ENCODE measurements at places on chromosomes 6 and 20.
A peak's percentile ranks its signal among the peaks of the same experiment; 100 is the strongest.

DNA sequence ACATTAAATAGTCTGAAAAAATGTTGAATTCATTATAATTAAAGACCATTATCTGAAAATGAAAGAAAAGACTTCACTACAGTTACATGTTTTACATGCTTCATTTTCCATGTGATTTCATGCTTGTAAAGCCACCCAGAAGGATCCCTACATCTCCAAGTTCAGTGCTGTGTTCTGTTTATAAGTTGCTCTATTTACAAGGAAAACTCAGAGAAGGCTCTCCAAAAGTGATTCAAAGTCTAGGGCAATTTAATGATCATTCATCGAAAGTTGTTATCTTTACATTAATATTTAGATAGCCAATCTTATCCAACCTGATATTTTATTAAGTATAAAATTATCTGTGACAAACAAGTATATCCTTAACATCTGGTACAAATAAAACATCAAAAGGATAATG, 494.9 kb upstream of the RNF217 start:
- no peak for ATAC-seq

DNA sequence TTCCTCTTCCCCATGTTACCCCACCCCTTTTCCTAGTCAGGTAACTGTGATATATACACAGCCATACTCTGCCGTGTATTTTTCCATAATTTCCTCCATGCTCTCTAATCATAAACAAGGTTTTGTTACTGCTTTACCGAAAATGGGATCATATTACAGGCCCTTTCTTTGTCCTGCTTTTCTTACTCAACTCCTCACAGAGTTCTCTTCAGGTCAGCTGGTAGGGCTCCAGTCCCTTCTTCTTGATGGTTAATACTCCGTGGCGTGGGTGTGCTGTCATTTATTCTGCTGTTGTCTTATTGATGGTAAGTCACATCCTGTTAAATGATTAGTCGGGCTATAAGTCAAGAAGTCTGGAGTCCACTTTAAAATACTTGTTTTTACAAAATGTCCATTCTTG, 24.9 kb upstream of the PI16 start:
- ATAC-seq = peak; percentile 55

DNA sequence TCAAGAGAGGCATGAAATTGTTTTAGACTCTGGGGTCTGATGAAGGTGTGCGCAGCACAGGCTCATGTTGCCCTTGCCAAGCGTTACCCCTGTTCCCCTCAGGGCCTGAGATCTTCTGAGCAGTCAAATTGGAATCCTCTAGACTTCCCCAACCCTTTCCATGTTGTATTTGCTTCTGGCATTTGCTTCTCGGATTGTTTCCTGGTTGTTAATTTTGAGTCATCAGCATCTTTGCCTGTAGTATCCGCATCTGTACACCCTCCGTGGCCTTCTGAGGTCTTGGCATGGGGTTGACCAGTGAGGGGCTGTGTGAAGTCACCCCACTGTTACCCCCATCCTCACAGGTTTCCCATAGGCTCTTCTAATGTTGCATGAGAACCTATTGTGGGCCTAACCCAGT, 40.9 kb downstream of the SLC24A3 start:
- ATAC-seq = no peak

GRCh38 chr6:93784794-93785693, 365.7 kb upstream of the EPHA7 start:
- ATAC-seq = peak; percentile 94

DNA sequence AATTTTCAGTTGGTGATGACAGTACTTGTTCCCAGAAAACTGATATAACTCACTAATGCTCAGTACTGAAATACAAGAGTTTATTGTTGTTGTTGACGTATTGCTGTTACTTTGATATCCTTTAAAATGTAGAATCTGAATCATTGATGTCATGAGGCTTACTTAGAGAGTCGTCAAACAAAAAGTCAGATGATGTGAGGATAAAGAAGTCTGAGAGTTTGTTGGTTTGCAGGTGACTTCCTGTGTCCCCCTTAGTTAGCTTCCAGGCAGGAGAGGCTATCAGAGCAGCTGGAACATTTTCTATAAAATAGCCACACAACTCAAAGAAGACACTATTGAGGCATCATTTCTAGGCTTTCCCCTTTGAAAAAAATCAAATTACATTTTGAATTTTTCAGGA, 97.9 kb downstream of the ADGRG6 start:
- ATAC-seq = no peak

DNA sequence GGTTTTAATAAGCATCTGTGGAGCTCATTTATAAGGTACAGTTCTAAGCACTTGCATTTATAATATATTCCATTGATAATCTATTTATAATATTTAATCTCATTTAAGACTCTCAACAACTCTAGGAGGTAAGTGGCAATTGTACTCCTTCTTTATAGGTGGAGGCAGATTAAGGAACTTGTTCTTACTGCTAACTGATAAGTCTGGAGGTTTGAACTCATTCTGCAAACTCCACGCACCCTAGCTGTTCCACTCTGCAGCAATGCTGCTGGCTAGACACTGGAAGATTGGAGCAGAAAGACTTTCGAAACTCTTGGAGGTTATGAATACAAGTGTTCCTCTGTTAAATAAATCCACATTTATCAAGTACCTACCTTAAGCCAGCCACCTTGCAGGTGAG, 793 bp upstream of the HDAC2 start:
- ATAC-seq = no peak

DNA sequence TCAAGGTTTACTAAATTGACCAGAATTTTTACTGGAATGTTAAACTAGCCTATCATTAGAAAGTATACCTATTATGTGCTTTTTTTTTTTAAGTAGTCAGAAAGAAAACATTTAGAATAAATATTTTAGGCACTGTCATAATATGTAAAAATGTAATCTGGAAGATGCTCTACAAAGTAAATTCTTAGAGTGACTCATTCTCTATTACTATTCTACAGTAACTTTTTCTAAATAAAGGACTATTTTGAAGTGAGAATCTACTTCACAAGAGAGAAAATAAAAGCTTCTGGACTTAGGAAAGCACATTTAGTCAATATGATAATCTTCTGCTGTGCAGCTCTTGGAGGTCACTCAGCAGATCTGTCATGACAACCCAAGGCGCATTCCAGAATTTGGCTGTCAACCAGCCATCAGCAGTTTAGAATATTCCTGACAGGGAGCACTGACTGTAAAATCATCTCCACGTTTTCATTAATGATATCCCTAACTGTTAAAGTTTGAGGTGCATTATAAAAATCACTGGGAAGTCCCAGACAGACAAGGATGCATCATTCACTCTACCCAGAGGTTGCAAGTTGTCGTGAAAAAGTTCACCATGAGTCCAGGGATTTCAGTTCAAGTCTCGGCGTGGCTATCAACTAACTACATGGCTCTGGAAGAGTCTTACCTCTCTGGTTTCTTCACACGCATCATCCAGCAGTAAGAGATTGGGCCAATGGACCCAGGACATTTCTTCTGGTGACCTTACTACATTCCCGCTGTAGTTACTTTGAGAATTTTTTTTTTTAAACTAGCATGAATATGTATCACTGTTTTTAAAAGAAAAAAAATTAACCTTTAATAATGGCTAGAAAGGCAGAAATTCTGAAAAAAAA, 374.9 kb downstream of the GJA1 start:
- peak; percentile 48 for ATAC-seq

DNA sequence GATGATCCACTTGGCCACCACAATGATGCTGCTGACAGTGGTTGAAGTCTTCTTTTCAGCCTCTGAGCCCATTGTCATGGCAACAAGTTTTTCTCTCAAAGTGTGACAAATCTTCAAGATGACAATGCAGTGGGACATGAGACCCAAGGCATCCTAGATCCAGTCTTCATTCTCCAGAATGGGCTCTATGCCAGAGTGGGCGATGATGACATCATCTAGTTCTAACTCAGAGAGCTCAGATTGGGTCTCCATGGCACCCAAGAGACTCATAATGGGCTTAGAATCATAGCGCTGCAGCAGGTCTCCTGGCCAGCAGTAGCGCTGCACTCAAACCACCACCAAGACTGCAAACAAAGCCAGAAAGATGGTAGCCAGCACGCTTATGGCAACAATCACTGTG, 973.6 kb downstream of the EYS start:
- no peak for ATAC-seq

GRCh38 chr6:24858177-24858653, 59.5 kb upstream of the ARMH2 start:
- ATAC-seq = no peak

- peak; percentile 73 for ATAC-seq
Observed at GRCh38 chr6:145963216-145964068, 716 bp downstream of the SHPRH start.

DNA sequence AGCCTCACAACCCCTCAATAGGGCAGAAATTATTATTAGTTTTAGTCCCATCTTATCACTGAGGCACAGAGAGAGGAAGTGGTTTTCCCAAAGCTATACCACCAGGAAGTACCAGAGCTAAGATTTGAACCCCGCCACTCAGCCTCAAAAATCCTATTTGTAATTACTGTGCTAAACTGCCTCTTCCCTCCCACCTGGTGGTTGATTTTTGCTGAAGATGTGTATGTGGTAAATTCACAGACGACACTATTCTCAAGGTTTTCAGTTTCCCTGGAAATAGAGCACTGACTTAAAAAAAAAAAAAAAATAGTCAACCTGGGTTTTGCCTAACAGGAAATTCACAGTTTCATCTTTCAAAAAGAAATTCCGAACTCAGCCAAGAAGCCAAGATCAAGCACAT, 57.9 kb downstream of the TSHZ2 start:
- no peak for ATAC-seq

- ATAC-seq = no peak
Observed at GRCh38 chr6:16160794-16161193, 31.9 kb downstream of the MYLIP start.

DNA sequence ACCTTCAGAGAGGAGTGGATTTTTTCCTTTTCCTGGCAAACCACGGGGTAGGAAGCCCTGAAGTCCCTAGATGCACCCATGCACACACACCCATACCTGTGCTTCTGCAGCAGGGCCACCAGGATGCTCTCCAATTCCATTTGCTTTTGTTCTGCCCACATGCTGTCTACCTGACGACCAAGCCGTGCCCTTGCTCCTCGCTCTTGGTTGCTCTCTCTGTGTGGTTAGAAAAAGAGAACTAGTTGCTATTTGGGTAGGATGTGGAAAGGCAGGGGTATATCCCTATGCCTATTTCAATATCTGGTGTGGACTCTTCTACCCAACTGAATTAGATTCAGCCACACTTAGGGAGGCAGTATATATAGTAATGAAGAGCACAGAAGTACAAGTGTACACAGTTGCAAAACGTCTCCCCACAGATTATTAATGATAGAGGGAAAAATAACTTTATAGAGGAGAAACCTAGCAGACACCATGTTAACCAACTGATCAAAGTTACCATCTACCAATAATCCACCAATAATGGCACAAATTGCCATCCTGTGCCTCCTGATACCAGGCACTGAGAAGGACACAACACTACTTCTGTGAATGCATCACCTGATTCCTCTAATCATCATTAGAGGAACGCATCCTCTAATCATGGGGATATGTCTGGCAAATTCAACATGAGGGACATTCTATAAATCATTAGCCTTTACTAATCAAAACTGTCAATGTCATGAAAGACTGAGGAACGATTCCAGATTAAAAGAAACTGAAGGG, 7.3 kb downstream of the GHRH start:
- no peak for ATAC-seq

GRCh38 chr20:58139849-58140786, 88.3 kb downstream of the ANKRD60 start:
- ATAC-seq = no peak

- no peak for ATAC-seq
Observed at GRCh38 chr6:29045075-29045474, at the start of gene OR2W1. OR2W1 (minus strand) TSS chr6:29045175; CDS start chr6:29045175, 0 bp downstream.

- no peak for ATAC-seq
Observed at GRCh38 chr6:72783666-72784065, 161.8 kb downstream of the KCNQ5 start.

- ATAC-seq = no peak
Observed at GRCh38 chr6:139308936-139309603, 17.3 kb upstream of the TXLNB start.

GRCh38 chr6:129186988-129187387, 304.1 kb downstream of the LAMA2 start:
- peak; percentile 63 for ATAC-seq

- no peak for ATAC-seq
Observed at GRCh38 chr6:159395609-159396008, 226.4 kb downstream of the FNDC1 start.

GRCh38 chr20:53735536-53736050, 142.0 kb upstream of the ZNF217 start:
- ATAC-seq = peak; percentile 86

- ATAC-seq = peak; percentile 67
Observed at GRCh38 chr20:35616465-35617396, 1.1 kb downstream of the SPAG4 start.

DNA sequence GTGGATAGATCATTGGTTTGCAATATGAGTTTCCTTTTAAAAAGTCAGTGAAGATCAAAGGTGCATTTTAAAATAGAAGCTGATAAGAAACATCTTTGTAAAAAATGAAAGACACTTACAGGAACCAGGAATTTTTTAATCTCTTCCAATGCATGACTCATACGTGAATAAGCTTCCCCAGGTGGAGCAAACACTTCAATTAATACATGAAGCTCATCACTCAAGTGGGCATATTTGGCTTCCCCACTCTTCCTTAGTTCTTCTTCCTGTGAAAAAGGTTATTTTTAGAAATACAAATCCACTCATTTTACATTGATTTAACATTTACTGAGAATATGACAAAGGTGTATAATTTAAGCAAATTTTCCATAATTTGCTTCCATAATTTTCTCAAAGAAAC, 308.1 kb downstream of the KHDRBS2 start:
- no peak for ATAC-seq

DNA sequence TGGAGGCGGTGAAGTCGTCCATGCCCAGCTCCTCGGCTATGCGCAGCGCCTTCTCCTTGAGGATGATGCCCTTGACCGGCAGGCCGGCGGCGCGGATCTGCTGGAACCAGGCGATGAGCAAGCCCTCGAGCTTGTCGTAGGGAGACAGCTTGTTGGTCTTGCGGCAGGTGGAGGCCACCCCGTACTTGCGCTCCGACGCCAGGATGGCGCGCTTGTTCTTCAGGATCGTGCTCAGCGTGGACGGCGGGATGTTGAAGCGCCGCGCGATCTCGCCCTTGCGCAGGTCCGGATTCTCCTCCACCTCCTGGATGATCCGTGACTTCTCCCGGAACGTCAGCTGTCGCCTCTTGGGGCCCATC, 435 bp downstream of the CENPB start:
- ATAC-seq = peak; percentile 25

GRCh38 chr6:22421198-22421597, 124.4 kb upstream of the PRL start:
- no peak for ATAC-seq

- peak; percentile 64 for ATAC-seq
Observed at GRCh38 chr20:19692685-19693119, 65.4 kb upstream of the RIN2 start.

DNA sequence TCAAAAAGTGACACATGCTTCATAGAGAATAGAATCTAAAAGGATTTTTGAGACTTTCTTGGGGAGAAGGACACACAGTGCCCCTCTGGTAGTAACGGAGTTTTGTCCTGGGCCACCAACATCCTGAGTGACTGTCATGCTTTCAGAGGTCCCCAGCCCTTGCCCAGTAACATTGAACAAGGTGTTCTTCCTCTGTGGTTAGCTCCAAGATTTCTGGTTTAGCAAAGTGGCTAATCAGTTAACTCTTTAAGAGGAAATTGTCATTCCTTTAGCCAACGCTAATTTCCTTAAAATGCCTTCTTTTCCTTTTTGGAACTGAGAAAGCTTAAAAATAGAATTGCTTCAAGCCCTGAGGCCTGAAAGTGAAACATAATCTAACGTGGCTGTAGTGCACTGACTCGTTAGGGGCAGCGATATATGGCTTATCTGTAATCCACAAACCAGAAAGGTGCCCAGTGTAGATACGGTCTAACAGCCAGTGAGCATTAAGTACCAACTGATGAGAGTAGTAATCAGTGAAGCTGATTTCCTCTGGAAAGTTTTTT, 7.8 kb downstream of the E2F3 start:
- no peak for ATAC-seq

GRCh38 chr20:1275919-1276318, 9.8 kb downstream of the SNPH start:
- ATAC-seq = no peak

All from SK-N-SH treated with all-trans-retinoic acid at 6 μM for 48 hours (cell line).